CD4-positive, CD25-positive, alpha-beta regulatory T cell (primary cell): ENCODE measurements at places on chromosomes 7 and 10. TPM values are rescaled to one million over a fixed set of nuclear protein-coding genes. Genes with fewer than 3 reads are reported as not detected.

The SMO gene
- polyA plus RNA-seq: not detected

The TMEM196 gene
- not detected for polyA plus RNA-seq

The HMX3 gene
- polyA plus RNA-seq: not detected

The DNAH11 gene
- not detected for polyA plus RNA-seq

The FAM107B gene
- 296 TPM for polyA plus RNA-seq

The UCN3 gene
- polyA plus RNA-seq: not detected

The DEPP1 gene
- not detected for polyA plus RNA-seq

The OR13A1 gene
- polyA plus RNA-seq: 0.09 TPM

The VGF gene
- not detected for polyA plus RNA-seq

The SLC39A12 gene
- polyA plus RNA-seq: not detected

The AKR1C4 gene
- polyA plus RNA-seq: not detected

The NPTX2 gene
- polyA plus RNA-seq: not detected

The WDR91 gene
- polyA plus RNA-seq: 4.7 TPM

The SLC25A28 gene
- 18.6 TPM for polyA plus RNA-seq

The NKX1-2 gene
- polyA plus RNA-seq: not detected

The BUD23 gene
- polyA plus RNA-seq: 119 TPM

The UFSP1 gene
- polyA plus RNA-seq: 4.8 TPM

The PHKG1 gene
- 0.09 TPM for polyA plus RNA-seq

The GPC2 gene
- polyA plus RNA-seq: 0.27 TPM

The PTN gene
- 0.15 TPM for polyA plus RNA-seq

The TAS2R3 gene
- not detected for polyA plus RNA-seq

The EPO gene
- polyA plus RNA-seq: not detected

The PLEKHS1 gene
- not detected for polyA plus RNA-seq

The GHRHR gene
- polyA plus RNA-seq: not detected

The CALML5 gene
- polyA plus RNA-seq: not detected

The PNLIPRP2 gene
- polyA plus RNA-seq: not detected

The CLDN4 gene
- polyA plus RNA-seq: 0.10 TPM

The CRHR2 gene
- not detected for polyA plus RNA-seq

The CCDC136 gene
- polyA plus RNA-seq: 2.9 TPM

The ABCA13 gene
- not detected for polyA plus RNA-seq

The GIMAP8 gene
- 15.1 TPM for polyA plus RNA-seq

The HACD1 gene
- 40.4 TPM for polyA plus RNA-seq

The ARHGEF35 gene
- 4.2 TPM for polyA plus RNA-seq

The WNT8B gene
- not detected for polyA plus RNA-seq

The TMEM178B gene
- not detected for polyA plus RNA-seq

The ZPBP gene
- polyA plus RNA-seq: not detected

The TLX1 gene
- polyA plus RNA-seq: not detected

The ELAPOR2 gene
- polyA plus RNA-seq: 5.5 TPM

The NUTM2D gene
- polyA plus RNA-seq: not detected

The SEC23IP gene
- polyA plus RNA-seq: 47.8 TPM

The TWIST1 gene
- polyA plus RNA-seq: not detected

The CYP2E1 gene
- not detected for polyA plus RNA-seq

The FKBP9 gene
- not detected for polyA plus RNA-seq

The TYW1B gene
- polyA plus RNA-seq: 1.3 TPM

The ENKUR gene
- polyA plus RNA-seq: 0.10 TPM

The NXPH1 gene
- not detected for polyA plus RNA-seq
